ENCODE measurements at places on chromosomes 7 and 10.
A peak's percentile ranks its signal among the peaks of the same experiment; 100 is the strongest.

GRCh38 chr7:16934722-16935340, 53.0 kb upstream of the AGR3 start:
- no peak for DNase-seq

- DNase-seq = no peak
Measured at GRCh38 chr7:141990011-141990725, 5.5 kb upstream of the MGAM start.

DNA sequence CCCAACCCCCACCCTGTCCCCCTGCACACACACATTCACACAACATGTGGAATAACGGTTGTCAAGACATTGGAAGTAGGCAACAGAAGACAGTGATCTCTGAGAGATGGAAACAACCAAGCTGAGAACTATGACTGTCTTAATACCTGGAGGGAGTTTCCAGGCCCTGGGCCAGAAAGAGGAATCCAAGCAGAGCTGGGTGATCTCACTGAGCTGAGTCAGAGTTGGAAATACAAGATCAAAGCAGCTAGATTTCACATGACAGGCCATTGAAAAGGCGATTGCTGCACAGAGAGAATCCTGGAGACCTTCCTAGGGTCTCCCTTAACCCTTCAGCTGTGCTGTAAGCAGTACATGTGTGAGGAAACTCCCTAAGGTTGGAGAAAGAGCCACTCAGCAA, 165.8 kb upstream of the PRSS1 start:
- DNase-seq = peak; percentile 31

DNA sequence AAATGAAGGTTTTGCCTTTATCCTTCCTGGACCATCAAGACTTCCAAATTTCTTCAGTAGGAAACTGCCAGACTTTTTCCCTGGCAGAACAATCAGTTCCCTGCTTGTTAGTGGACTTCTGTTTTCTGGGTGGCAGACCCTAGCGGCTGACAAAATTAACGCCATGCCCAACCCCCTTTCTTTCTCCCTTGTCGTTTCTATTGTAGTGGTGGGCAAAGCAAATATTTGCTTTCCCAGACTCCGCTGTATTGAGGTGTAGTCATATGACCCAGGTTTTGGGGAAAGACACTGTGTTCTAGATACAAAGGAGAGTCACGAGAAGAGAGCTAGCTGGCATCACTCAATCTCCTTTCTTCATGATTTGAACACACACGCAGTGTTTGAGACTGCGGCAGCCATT, 7.7 kb downstream of the PON2 start:
- DNase-seq = no peak

DNA sequence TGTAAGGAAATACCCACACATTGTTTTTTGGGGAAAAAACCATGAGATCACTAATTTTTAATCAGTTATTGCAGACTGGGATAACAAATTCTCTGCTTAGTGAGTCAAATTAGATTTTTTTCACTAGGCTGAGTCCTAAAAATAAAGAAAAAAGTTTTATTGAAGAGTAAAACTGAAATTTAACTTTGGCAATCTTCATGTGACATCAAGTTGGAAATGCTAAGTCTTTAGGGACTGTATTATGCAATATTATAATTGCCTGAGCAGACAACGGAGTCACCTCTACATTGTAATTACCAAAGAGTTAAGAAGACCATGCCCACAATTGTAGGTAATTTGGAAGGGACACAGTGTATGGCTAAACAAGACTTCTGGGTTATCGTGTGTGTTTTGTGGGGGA, 2.2 kb upstream of the CLEC5A start:
- no peak for DNase-seq

GRCh38 chr7:156380261-156380660, 260.3 kb upstream of the RNF32 start:
- DNase-seq = no peak

GRCh38 chr7:66152371-66153191, 37.9 kb downstream of the CRCP start:
- no peak for DNase-seq

GRCh38 chr10:102608487-102608886, 35.8 kb upstream of the TRIM8 start:
- DNase-seq = no peak

DNA sequence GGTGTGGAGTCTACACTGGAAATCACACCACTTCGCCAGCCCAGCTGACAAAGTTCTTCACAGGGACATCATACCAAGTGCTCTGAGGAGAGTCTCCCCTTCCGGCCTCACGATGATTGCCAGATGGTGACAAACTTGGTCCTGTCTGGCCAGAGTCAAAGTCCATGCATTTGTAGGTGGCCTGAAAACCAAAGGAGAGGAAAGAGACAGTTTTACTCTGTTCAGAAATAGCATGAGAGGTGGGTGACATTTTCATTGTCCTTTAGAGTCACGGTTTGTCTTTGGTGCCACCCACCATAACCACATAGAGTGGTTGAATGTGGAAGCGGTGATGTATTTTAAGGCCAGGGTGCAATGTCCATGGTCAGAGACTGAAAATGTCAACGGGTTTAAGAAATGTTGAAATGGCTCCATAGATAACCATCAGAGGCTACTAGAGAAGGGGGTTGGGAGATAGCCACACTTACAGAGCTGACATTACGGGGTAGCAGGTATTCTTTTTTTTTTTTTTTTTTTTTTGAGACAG, 33.0 kb downstream of the BTBD16 start:
- no peak for DNase-seq

- DNase-seq = no peak
Measured at GRCh38 chr10:84294766-84295447, 33.5 kb upstream of the CCSER2 start.

DNA sequence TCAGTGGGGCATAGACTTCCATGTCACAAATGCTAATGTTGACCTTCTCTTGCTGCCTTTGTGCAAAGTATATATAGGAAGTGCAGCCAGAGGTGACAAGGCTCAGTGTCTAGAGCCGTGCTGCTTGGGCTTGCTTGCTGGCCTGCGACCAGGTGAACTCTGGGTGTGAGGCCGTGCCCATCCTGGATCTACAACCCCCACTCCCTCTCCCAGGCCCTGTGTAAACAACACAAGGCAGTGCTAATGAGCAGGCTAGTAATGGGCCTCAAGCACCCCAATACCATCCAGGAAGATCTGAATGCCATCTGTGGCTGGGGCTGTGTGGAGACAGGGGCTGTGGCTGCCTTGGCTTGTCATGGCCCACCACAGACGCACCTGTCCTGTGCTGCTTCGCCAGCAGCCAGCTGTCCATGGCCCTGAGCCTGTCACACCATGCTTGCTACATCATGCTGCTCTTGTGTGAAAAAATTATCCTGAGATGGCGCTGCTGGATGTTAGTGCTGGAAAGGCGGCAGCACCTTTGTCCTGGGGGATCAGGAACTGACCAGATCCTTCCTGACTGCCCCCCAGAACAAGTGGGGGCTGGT, 107.6 kb upstream of the ZNF92 start:
- DNase-seq = no peak

GRCh38 chr7:128963327-128963757, 25.6 kb downstream of the IRF5 start:
- DNase-seq = no peak

GRCh38 chr10:62244785-62245467, 23.7 kb downstream of the RTKN2 start:
- DNase-seq = peak; percentile 91

GRCh38 chr10:77185696-77186095, 451.9 kb downstream of the KCNMA1 start:
- no peak for DNase-seq

- DNase-seq = no peak
Measured at GRCh38 chr7:87628780-87629569, 777 bp downstream of the RUNDC3B start.

All from OCI-M1 (cell line).